Anterior cingulate cortex (tissue), 58 donors: ENCODE measurements at places on chromosomes 12 and 14.

DNA sequence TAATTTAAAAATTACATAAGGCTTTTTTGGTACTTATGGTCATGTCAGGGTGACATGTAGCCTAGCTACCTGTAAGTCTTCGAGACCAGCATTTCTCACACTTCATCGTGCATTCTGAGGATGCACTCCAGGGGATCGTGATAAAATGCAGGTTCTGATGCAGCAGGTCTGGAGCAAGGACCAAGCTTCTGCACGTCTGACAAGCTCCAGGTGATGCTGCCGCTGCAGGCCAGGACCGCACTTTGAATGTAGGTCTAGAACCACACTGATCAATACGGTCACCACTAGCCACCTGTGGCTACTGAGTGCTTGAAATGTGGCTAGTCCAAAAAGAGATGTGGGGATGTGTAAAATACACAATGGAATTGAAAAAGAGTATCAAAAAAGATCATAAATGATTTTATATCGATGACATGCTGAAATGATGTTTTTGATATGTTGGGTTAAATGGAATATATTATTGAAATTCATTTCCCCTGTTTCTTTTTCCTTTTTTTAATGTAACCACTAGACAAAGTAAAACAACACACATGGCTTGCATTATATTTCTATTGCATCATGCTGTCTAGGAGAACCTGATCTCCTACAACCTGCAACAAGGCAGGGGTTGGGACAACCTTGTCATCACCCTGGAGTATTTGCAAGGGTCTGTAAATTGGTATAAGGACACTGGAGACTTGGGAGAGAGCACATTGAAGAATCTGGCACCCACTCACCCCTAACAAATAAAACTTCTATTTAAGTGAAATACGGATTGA, 142.4 kb downstream of the DPF3 start:
- DNase-seq: no peak

DNA sequence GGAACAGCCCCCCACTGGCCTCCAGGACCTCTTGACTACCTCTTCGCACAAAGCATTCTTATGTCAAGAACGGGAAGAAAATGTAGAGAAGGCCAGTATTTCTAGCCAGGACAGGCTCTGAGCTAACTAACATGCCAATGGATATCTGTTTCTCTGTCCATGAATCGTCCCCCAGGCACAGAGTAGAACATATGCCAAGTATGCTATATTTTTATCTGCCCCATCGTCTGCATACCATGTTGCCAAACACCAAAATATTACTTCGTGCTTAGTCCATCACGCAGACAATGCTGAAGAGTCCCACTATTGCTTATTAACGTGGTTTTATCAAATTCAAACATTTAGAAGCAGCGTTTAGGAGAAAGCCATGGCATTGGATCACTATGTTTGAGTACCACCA, 151.4 kb upstream of the CPSF6 start:
- DNase-seq: no peak

DNA sequence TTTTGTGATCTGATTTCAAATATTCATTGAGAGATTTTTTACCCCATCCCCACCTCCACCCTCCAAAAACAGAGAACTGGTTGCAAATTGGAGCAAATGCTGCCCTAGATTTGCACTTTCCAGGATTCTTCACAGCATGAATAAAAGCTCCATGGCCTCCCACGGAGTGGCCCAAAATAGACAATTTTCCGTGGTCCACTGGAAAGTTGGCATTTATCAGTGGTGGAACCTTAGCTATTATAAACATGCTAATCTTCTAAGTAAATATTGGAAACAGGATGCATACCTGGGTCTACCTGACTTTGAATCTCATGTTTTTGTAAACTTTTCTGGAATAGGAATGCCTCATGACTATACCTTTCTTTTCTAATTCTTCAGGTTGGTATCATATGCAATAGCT, 123.9 kb downstream of the SLC16A7 start:
- DNase-seq: no peak

DNA sequence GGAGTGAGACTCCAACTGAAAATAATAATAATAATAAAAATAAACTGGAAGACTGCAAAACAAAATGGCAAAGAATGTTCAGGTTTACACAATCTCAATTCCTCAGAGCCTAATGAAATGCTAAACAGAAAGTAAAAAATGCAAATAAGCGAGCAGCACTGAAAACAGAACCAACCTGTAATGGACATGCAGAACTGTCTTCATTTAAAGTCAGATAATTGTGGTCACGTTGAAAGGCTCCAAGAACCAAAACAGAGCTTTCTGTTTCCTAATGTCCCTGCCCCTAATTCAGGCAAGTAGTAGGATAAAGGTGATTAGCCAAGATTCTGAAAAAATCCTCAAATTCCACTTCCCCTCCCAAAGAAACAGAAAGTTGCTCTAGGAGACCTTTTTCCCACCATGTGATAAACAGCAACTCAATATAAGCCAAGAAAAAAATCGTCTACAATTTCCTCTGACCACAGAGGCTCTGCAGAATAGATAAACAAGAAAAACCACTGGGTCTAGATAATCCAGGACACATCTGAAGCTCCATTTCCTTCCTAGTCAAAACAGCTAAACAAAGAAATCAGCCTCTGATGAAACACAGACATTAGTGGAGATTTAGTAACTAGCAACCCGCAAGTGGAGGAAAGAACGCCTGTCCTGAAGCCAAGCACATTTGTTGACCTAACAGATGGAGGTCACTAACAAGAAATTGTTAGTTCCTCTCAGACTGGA, 3.0 kb downstream of the MIS18BP1 start:
- no peak for DNase-seq

DNA sequence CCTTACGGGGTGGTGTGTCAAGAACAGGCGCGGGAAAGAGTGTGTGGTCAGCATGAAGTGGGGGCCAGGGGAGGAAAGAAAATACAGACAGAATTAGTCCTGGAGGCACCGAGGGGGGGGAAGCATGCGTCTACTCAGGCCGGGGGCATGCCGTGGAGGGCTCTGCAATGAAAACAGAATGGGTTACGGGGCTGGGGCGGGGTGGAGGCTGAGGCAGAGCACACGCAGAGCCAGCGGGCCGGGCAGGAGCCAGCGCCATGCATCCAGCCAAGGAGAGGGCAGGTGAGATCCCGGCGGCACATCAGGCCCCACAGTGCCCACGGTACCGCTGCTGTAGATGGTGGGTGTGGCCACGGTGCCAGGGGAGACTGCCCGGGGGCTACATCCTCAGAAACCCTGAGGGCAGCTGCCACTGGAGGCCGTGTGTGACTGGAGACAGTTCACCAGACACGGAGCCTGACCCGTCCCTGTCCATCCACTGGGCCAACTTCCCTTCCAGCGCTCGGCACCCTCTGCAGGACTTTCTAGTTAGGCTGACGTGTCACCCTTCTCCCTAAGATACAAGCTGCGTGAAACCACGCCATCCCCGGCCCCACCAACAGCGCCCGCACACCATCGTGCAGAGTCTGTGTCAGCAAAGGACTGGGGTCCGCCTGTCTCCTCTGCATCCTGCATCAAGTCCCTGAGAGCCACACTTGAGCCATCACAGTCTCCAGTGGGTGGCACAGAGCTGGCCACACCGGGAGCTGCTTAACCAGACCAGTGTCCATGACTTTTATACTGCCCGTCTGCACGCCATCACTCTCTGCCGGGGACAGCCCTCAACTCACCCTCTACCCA, 87.4 kb downstream of the PIWIL1 start:
- DNase-seq: no peak

DNA sequence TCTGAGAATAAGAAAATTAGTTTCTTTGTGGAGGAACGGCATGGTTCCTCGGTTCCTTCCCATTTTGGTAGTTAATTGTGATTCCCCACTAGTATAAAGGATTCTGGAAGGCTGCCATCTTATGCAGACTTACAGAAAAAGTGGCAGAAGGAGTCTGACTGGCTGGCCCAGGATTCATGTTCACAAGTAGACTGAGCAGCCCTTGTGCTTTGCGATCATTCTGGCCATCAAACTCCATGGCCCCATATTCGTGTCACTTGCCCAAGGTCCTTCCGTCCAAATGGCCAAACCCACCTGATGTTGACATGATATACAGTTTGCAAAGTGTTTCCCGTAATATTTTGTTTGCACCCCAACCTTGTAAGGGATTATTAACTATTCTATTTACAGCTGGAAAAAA, 297.2 kb upstream of the AMIGO2 start:
- DNase-seq: no peak

- DNase-seq: no peak
Measured at GRCh38 chr14:53630336-53630735, 326.3 kb downstream of the BMP4 start.

DNA sequence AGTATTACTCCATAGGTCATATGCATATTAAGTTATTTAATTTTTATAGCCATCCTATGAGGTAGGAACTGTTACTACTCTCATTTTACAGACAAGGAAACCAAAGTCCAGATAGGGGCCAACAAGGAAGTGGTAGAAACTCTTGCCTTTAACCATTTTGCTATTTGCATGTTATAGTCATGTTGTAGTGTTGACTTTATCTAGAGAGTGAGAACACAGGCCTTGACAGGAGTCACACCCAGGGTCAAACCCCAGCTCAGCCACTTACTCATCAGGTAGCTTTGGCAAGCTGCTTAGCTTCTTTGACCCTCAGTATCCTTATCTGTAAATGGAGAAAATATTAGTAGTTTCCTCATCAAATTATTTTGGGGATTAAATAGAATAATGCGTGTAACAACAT, 156.2 kb downstream of the CAND1 start:
- DNase-seq: no peak

DNA sequence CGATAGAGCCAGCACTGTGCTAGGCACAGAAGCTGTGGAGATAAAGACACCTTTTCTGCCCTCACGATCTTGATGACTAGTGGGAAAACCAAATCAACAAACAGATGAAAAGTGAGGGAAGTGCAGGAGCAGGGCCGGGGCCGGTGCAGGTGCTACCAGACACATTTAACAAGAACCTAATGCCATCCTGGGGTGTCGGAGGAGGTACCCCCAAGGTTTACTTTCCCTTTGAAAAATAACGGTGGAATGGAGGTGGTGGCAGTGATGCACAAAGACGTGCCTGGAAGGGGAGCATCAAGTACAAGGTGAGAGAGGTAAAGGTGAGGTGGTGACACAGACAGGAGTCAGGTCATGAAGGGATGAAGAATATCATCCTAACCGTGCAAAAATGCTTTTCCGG, 22.1 kb downstream of the SLC6A13 start:
- DNase-seq: no peak

DNA sequence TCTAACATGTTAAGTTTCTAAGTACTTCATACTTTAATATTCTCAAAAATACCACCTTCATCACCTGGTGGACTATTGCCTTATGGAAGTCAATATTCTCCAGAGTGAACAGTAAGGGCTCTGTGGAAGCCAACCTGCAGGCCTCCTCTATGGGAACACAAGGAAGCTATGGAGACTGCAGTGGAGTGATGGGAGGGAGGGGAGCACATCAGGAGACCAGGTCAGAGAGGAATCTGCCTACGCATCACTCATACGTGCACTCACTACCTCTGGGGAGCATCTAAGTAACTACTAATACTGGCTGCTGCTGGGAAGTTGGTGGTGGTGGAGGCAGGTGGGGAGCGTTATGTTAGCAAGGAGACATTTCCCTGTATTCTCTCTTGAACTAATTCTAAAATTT, 19.9 kb downstream of the HECTD4 start:
- DNase-seq: no peak

DNA sequence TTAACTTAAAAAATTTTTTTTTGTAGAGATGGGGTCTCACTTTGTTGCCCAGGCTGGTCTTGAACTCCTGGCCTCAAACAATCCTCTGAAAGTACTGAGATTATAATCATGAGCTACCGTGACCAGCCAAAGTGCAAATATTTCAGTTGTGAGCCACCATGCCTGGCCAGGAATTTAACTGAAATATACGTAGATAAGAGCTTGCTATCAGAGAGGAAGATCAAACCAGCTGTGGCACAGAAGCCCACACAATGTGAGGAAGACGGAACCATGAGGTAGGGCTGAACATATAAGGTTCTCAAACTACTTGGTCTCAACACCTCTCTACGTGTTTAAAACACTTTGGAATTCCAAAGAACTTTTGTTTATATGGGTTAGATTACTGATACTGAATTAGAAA, 29.1 kb downstream of the ATG14 start:
- no peak for DNase-seq

GRCh38 chr12:132923356-132923909, 32.7 kb downstream of the ZNF605 start:
- DNase-seq: no peak

- no peak for DNase-seq
Measured at GRCh38 chr14:53103636-53104340, 49.3 kb downstream of the DDHD1 start.

- DNase-seq: no peak
Measured at GRCh38 chr12:40820794-40821484, 128.7 kb downstream of the CNTN1 start.

DNA sequence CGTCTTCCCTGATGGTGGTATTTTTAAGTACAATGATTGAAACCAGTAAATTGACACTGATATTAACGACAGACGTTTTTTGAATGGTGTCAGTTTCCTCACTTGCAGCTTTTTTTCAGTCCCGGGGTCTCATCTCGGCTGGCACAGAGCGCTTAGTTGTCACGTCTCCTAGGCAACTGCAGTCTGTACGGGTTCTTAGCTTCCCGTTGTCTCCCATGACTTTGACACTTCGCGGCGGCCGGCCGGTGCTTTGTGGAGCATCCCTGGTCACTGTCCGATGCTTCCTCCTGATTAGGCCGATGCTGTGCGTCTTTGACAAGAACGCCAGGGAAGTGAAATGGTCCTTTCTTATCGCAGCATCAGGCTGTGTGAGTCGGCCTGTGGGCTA, 67.4 kb downstream of the ADGRD1 start:
- DNase-seq: no peak

- DNase-seq: no peak
Measured at GRCh38 chr14:98297567-98297966, 974.4 kb downstream of the BCL11B start.

- no peak for DNase-seq
Measured at GRCh38 chr12:75553836-75554555, 42.6 kb upstream of the KRR1 start.

DNA sequence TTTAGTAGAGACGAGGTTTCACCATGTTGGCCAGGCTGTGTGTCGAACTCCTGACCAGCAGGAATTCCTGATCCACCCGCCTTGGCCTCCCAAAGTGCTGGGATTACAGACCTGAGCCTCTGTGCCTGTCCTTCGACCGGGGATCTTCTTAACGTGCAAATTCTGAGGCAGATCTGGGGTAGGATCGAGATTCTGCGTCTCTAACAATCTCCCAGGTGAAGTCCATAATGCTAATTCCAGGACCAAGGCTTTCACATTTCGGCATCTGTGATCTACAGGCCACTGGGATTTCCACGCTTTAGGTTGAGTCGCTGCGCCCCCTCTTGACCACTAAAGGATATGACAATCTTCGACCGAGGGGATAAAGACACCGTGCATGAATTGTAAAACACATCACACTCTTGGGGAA, 24.8 kb downstream of the FOS start:
- DNase-seq: peak; percentile 35

- no peak for DNase-seq
Measured at GRCh38 chr12:29048787-29049186, 100.3 kb upstream of the FAR2 start.

GRCh38 chr14:87643005-87643404, 350.0 kb downstream of the GALC start:
- DNase-seq: no peak
